Fibroblast of skin of left quadriceps (primary cell): ENCODE measurements at places on chromosomes 4 and X.

DNA sequence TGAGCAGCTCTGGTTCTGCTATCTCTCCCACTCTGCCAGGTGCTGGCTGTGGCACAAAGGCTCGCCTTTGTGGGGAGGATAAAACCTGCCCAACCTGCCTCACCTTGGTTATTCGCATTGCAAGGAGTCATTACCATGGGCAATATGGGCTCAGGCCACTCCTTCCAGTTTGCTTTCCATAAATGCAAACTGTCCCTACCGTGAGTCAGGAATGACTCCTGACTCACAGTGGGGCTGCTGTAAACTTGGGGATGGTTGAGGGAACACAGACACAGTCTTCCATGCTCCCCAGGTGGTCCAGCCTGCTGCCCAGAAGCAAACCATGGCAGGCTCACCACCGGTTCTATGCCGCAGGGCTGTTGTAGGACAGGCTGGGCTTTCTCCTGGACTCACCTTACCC lies 36.1 kb downstream of the COQ2 start:
- no peak for DNase-seq

- DNase-seq, result no peak
Observed at GRCh38 chrX:70029863-70030262, 19.9 kb downstream of the AWAT2 start.

DNA sequence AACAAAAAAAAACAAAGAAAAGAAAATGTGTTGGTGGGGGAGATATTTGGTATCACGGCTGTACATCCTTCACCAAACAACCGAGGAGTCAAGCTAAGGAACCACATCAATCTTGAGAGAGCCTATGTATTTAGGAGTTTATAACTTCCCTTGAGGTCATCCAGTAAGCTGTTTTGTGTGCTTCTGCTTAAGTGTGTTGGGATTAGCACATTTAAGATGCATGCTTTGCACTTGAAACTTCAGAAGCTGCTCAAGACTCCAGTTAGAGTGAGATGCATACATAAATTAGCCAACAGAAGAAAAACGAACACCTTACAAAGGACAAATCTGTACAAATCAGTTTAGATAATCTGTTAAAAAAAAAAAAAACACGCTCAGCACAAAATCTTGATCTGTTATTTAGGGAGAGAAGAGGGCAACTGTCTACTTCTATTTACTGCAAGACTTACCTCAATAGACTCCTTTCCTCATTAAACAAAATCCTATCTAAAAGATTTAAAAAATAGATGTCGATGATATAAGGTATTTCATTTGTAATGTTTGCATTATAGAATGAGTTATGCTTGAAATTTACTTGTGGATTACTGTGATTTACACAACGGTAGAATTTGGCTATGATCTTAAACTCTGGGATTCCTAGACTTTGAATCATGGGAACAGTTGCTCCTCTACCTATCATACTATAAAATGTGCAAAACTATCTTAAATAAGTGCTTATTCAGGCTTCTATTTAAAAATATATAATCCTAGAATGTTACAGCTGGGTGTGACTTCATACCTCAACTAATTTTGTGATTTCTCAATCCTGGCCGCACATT lies 53.8 kb upstream of the NAP1L5 start:
- DNase-seq, result no peak

- no peak for DNase-seq
Observed at GRCh38 chr4:26088433-26088928, 174.5 kb downstream of the SMIM20 start.
